MV-4-11 (cell line): ENCODE measurements at places on chromosomes 1 and 21.
A peak's percentile ranks its signal among the peaks of the same experiment; 100 is the strongest.

GRCh38 chr1:219782929-219783328, 145.4 kb downstream of the SLC30A10 start:
- DNase-seq: no peak

DNA sequence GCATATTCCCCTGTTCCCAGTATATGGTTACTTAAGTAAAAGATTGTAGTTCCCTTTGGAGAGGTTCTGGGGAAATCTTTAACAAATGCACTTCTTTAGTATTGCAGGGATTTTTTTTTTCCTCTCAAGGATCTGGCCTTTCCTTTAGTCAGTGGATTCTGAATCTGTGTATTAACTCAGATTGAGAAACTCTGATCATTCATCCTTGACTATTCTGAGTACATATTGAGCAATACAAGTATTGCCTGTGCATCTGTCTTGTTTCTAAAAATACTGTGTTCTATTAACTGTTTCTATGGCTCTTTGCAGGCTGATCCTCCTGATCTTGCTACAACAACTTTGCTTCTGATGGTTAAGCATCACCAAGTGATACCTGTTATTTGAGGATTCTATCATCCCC, 67.8 kb upstream of the FGGY start:
- DNase-seq: peak; percentile 80

DNA sequence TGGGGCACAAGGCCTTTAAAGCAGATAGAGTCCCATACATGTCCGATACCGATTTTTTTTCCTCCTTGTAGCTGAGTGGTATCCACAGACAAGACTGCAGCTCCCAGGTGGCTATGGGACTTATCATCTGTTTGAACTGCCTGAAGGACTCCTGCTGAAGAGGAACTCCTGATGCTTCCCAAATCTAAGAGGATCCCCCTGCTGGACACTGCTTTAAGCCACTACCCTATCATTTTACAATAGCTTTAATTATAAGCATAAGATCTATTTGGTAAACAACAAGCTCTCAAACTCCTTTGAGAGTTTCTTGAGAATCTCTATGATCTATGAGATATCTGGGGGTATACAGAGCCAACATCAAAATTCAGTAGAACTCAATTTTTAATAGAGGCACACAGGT, 11.7 kb downstream of the NDC1 start:
- no peak for DNase-seq

GRCh38 chr1:183291802-183292514, 105.9 kb downstream of the LAMC2 start:
- no peak for DNase-seq

DNA sequence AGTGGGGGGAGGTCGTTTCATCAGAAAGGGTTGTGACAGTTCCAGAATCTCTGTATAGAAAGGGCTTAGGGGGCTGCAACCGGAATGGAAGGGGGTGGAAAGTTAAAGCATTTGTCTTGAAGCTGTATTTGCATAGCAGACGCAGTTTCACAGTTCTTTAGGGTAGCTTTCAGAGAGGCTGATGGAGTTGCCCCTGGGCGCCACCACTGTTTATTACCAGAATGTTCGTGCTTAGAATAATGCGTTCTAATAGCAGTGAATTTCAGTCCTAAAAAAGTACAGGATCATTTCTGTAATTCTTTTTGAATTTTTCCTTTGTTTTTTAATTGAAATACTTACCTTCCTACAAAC, 1.3 kb downstream of the EXO1 start:
- DNase-seq: no peak

- DNase-seq: no peak
Observed at GRCh38 chr1:73947009-73947408, 251.0 kb downstream of the LRRIQ3 start.

DNA sequence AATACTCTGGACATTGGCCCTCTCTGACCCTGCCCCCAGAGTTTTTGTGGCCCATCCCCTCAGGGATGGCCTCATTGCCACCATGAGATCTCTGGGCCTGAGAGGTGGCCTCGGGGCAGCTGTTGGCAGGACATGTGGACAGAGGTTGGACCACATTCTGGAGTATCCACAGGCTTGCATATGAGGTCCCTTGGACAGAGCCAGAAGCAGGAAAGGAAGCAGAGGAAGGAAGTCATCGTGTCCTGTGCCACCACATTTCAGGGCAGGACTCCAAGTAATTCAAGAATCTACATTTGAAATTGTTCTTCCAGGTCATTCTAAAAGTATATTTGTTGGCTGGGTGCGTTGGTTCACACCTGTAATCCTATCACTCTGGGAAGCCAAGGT, 95.9 kb upstream of the PPP2R5A start:
- no peak for DNase-seq

GRCh38 chr1:116373431-116374352, 648 bp downstream of the ATP1A1 start:
- no peak for DNase-seq

DNA sequence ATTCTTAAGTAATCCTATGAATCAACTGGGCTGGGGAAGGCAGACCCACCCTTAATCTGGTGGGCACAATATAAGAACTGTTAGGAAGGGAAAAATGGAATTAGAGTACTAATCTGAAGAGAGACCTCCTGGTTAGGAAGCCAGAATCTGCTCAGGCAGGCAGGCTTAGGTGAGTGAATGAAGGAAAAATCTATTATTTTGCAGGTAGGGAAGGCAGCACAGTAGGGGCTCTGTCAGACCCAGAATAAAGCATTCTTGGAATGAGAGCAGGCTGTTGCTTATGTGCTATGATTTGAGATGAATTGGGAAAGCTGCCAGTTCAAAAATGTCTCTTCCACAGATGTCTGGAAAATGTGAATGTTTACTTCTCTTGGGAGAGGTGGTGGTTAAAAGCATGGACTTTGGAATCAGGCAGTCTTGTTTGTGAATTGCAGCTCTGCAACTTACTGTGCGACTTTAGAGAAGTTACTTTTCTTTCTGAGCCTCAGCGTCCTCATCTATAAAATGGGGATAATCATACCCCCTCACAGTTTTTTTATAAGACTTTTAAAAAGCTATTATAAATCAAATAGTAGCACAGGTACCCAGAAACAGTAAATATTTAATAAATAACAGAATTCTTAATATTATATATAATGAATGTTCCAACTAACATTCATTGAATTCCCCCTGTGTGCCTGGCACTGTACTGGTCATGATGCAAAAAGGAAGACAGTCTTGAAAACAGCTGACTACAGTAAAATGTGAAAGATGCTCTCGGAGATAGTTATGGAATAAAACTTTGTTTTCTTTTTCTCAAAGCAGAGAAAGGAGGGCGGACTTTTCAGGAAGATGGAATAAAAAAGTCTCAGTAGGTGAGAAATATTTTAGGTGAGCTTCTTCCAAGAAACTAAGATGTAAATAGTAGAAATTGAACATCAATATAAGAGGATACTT, 15.3 kb upstream of the ZNF644 start:
- DNase-seq: no peak

DNA sequence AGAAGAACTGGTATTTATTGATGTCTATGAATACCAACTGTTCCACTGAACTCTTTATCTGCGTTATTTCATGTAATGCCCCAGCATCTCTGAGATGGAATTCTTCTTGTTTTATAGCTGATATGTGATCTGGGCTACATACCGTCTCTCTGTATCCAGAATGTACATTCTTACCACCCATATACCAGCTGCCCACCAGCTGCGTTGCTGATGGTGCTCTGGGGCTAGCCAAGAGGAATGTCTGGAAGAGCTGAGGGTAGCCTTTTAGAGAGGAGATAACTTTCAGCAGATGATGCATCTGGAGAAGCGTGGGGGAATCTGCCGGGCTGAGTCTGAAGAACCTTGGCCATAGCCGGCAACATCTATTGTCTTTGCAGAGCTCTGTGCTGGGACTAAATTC, 137.5 kb downstream of the RYR2 start:
- no peak for DNase-seq

GRCh38 chr1:51341876-51342496, 11.6 kb upstream of the TTC39A start:
- DNase-seq: peak; percentile 11

DNA sequence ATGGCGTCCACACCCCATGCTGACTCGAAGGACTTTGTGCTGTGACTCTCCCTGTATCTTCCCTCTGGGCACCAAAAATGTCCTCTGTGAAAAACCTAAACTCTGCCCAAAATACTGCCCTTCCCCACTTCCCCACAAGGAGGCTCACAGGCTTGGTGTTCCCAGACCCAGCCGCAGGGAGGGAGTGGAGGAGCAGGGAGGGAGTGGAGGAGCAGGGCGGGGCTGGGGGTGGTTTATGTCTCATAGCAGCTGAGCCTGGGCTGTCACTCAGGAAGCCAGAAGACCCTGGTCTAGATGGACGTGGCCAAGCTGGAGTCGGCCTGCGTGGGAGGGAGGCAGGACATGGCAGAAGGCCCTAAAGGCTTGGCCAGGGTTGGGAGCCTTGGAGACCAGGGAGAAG, 461.7 kb downstream of the PTPRU start:
- peak; percentile 45 for DNase-seq

GRCh38 chr1:83090195-83090594, 908.7 kb downstream of the TTLL7 start:
- DNase-seq: no peak

DNA sequence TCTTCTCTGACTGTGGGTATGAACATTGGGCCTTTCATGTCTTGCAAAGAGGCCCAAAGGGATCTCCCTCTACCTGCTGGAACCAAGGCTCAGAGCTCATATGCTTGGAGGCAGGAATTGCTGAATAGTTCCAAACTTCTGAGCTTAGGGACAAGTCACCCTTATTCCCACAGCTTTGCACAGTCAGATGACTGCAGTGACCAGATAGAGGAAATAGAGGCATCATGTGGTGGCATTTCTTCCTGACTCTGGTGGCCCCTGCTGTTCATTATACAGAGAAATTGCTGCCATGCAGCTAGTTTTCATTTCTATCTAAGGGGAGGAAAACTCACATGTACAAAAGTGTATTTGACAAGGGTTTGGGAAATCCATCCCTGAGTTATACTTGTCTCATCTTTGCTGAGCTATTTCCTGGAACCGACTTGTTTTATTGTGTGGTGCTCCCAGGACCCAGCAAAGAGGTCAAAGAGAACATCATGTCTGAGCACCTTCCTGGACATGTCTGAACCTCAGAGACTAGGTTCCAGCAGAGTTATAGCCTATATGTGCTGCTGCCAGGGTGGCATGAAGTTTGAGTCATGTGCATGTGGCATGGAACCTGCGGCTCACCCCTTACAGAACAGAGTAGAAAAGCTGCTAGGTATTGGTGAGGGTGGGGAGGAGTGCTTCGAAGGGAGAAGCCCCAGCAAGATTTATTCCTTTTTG, 131.2 kb downstream of the PIK3R3 start:
- no peak for DNase-seq

DNA sequence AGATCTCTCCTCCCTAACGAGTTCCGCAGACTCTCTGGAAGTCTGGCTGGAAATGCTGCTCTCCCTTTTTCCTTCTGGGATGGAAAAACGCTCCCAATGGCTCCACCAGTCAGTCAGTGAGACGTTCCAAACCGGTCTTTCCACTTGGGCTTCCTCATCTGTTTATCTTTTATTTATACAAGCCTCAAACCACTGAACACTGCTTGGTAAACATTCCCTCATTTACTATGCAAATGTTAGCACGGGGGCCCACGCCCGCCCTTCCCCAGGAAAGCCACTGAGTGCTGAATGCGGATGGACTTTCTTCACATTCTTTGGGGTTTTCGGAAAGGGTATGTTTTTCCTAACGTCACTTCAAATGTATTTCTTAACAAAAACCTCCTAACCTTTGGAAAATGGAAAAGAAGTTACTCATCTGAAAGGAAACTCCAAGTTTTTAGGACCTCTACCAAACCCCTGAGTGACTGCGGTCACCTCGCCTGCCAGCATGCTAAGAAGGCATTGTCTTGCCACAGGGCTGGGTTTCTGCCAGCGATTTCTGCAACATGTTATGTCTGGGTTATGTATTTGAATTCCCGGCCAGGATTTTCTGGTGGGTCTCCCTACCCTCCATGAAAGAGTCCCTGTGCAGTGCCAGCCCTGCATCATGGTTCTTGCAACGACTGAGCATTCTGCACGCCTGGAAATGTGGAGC, 14.0 kb upstream of the UMODL1 start:
- DNase-seq: no peak

GRCh38 chr1:214570442-214570841, 19.0 kb upstream of the PTPN14 start:
- DNase-seq: no peak

GRCh38 chr1:87136607-87137341, 191.9 kb upstream of the LMO4 start:
- DNase-seq: no peak

DNA sequence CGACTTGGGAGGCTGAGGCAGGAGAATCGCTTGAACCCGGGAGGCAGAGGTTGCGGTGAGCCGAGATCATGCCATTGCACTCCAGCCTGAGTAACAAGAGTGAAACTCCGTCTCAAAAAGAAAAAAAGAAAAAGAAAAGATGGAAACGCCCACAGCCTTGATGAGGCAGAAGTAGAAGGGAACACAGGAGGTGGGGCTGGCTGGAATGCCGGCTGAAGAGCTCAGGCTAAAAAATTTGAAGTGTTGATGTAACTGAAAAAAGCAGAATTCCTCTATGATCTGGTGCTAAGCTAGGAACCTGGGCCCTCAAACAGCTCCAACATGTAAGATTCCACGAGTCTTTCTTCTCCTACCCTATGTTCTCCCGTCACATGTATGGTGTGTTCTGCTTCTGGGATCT, 53.6 kb downstream of the SLC66A1 start:
- DNase-seq: no peak

GRCh38 chr1:36894824-36895223, 139.5 kb downstream of the GRIK3 start:
- DNase-seq: no peak

GRCh38 chr1:14617791-14618190, 19.3 kb downstream of the KAZN start:
- DNase-seq: no peak

DNA sequence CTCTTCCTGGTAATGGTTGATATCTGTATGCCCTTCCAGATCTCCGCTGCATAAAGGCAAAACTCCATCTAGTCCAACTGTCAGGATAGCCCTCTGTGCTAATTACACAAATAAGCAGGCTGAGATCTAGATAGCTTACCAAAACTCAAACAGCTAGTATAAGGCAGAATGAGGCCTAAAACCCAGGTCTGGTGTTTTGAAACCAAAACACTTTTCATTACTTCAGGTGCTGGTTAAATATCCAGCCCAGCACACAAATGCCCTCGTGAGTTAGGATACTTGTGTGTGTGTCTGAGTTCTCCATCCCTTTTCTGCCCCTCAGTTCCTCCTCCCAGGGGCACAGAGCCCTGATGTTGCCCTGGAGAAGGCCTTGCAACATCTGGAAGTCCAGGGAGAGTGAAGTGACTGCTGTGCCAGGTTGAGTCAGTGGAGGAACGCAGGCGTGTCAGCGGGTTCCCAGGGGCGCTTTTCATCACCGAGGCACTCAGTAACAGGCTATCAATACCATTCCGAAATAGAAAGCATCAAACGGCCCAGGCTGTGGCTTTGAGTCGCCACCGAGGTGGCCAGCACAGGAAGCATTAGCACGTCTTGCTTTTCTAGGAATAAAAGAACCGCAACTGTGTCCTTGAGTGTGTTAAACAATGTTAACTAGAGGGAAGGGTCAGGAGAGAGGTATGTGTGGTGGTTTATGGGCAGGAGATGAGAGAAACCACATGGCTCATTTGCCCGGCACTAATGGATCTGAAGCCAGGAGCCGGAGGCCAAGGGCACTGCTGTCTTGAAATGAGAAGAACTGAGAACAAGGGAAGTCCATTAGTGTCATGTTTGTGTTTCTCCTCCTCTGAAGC, 90.7 kb upstream of the WLS start:
- peak; percentile 62 for DNase-seq
